Esophagus squamous epithelium (tissue), 5 donors: ENCODE measurements at places on chromosomes 4 and X.

DNA sequence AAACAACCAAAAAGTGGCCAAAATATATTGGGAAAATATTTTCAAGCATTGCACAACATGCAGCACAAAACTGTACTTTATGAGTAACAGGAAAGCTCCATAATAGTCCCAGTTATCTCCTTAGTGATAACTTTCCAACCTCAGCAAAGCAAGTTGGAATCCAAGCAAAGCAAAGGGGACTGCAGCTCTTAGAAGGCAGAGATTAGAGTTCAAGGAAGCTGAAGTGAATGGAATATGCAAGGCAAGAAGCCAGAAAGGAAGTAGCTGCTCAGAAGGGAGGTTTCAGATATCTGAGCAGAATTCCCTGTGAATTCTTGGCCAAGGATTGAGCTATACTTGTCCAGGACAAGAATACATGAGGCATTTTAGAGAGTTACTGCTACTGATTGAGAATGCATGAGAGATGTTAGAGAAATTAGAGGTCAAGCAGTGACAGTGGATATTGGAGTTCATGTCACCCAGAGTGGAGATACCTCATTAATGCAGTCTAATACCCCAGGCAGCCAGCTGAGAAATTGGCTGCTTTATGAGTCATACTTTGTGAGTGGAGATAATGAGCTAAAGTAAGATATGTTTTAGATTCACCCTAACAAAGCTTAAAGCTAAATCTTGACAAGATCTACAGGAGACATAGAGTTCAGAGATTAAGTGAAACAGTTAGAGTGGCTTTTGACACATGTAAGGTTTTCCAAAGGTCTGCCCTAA lies 102.8 kb downstream of the INPP4B start:
- no peak for DNase-seq

DNA sequence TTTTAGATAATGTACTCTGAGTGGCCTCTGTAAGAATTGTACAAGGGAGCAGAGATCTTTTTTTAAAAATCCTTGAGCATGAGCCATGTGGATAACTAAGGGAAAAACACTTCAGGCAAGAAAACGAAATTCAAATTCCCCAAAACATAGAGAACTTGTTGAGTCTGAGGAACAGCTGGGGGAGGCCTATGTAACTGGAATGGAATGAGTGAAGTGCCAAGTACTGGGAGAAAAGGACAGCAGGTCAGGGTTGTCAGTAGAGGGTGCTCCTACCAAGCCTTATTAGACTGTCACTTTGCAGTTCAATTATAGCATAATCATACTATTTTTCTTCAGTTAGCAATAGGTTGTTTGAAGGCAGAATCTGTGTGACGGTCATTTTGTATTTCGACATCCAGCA lies 135.1 kb downstream of the ARHGAP6 start:
- DNase-seq: no peak

- DNase-seq: no peak
These were observed 49.2 kb upstream of the HDAC8 start for GRCh38 chrX:72621625-72622485.

DNA sequence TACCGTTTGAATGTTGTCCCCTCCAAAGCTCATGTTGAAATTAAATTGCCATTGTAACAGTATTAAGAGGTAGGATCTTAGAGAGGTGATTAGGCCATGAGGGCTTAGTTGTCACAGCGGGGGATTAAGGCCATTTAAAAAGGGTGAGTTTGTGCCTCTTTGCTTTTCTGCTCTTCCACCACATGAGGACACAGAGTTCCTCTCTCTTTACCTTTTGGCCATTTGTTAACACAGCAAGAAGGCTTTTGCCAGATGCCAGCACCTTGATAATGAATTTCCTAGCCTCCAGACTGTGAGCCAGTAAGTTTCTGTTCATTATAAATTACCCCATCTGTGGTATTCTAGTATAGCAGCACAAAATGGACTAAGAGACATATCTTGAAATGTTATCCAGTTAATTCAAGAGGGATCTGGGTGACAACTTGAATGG lies 7.8 kb upstream of the HERC3 start:
- DNase-seq: no peak

DNA sequence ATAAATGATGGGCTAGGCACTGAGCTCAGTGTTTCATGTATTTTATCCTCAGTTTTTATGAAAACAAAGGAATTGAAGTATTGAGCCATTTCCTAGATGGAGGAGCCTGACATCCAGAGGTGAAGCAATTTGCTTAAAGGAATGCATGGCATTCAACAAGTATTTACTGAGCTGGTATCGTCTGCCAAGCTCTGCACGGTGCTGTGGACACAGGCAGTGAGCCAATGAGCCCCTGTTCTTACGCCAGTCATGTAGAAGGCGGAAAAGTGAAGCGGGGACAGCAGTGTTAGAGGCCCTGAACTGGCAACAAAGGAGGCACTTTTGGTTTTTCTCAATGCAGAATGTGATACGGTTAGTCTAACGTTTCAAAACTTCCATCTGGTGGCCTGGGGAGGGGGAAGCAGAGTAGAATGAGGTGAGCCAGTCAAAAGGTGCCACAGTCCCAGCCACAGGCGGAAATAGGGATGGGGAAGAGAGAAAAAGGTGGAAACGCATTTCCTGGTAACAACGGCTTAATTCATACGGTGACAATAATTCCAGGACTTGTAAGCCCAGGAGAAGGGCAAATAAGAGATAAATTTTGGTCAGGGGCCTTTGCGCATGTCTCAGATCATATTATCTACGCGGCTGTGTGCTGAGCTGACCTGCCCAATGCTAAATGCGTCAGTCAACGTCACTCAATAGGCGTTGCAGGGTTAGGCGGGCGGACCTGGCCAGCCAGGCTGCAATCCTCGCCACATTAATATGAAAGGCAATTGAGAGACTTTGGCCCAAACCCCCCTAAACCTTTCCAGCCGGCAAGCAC lies 133.9 kb downstream of the AFAP1 start:
- DNase-seq: no peak

GRCh38 chr4:154478128-154478527 lies 13.5 kb downstream of the DCHS2 start:
- no peak for DNase-seq

DNA sequence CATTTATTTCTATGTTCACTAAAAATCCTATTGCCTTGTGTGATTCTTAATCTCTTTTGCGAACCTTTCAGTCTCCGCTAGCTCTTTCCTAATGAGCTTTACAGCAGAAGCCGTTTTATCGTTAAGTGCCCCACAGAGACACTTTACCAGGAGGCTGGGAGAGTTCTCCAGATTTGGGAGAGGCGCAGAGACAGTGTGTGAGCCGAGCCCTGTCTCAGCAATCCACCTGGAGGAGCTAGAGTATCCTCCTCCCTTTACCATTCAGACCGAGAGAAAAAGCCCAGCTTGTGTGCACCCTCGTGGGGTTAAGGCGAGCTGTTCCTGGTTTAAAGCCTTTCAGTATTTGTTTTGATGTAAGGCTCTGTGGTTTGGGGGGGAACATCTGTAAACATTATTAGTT lies 54.9 kb upstream of the MTM1 start:
- no peak for DNase-seq

- no peak for DNase-seq
These were observed 28.6 kb downstream of the OR13H1 start for GRCh38 chrX:131572372-131573014.

GRCh38 chr4:76831711-76832373 lies 66.1 kb downstream of the SOWAHB start:
- no peak for DNase-seq

DNA sequence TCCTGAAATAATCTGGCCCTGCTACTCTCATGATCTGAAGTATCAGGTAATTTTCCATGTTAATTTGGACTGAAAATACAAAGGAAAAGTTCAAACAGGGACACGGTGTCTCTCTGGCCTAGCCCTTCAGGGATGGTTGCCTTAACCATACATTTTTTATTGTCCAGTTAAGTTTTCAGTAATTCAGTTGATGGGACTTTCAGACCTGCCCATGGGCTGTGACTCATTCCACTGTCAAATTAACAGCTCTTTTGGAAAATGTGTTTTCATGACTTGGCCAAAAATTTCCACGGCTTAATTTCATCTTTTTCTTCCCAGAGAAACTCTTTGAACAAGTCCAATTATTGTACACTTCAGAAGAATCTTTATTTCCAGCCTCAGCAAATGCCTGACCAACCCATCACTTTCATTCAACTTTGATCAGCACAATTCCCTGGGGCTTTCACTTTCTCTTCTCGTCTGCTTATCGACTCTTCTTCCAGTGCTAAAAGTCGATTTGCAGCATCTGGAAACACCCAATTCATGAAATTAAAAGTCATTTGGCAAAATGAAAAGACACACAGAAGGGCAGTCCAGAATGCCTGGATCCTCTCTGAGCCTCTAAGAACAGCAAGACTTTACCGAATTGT lies 293.9 kb downstream of the RAB28 start:
- no peak for DNase-seq

DNA sequence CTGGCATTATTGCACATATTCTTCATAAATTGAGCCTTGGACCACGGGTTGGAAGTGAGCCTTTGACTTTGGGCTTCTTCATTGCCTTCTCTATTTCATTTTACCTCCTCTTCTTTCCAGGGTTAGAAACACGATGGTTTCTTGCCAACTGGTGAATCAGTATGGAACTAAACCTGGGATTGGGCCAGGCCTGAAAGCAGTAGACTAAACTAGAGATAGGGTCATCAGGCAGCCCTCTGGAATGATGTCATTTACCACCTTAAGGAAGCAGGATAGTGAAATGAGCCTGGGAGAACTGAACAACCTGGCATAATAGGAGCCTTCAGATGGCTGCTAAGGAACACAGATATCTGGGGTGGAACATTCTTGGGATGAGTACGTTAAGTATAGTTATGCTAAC lies 67.5 kb upstream of the ATP8A1 start:
- DNase-seq: no peak

DNA sequence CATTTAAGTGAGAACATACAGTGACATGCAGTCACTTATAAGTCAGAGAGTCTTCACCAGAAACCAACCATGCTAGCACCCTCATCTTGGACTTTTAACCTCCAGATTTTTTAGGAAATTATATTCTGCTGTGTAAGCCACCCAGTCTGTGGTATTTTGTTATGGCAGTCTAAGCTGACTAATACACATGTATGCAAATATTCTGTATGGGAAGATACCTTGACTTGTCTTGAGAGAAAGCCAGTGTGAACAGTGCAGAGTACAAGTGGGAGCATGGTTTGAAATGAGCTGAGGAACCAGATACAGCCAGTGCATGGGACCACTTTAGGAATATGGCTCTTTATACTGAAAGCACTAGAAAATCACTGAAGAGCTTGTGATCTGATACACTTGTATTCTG lies 110.4 kb upstream of the MAP9 start:
- DNase-seq: no peak

- no peak for DNase-seq
These were observed 593.0 kb upstream of the TENM3 start for GRCh38 chr4:181650033-181650825.

- no peak for DNase-seq
These were observed 5.8 kb downstream of the BEX4 start for GRCh38 chrX:103220511-103221323.

DNA sequence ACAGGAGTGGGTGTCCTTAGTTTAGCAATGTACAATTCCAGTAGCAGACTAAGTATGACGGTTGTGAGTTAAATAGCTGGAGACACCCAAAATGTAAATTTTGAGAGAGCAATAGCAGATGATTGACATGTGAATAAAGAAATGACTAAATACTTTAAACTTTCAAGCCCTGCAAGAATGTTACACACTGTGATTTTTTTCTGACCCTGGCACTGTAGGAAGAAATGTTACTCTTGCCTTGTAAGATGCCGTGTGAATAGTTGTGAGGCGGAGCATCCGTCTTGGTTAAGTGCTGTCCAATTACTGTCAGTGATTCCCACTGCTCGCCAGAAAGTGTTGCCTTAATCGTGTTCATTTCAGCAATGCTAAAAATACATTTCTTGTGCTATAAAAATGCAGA lies 1248.1 kb downstream of the RAPGEF2 start:
- no peak for DNase-seq

GRCh38 chr4:82652062-82652461 lies 90.3 kb upstream of the TMEM150C start:
- no peak for DNase-seq

DNA sequence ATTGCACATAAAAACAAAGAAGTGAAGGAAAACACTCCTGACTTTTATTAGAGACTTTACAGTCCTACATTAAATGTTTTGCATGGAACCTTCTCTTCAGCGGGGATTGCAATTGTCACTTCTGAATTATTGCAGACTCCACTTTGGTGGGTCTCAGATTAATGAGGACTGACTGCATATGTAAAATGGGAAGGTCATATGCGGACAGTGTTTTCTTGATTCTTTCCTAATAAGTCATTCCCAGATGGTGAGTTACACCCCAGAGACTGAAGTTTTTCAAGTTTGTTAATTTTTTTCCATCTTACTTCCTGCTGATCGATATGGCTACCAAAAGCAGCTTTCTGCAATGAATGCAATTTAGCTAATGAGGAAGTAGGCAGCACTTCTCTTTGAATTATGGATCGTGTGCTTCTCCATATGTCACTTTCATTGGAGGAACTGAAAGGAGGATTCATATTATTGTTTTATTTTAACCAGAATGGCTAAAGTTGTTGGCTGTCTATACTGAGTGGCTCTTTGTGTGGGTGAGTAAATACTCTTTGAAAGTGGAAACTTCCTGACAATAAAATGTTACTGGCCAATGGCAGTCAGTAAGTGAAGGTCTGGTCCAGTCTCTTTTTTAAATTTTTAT lies 119.3 kb upstream of the CLNK start:
- DNase-seq: no peak

DNA sequence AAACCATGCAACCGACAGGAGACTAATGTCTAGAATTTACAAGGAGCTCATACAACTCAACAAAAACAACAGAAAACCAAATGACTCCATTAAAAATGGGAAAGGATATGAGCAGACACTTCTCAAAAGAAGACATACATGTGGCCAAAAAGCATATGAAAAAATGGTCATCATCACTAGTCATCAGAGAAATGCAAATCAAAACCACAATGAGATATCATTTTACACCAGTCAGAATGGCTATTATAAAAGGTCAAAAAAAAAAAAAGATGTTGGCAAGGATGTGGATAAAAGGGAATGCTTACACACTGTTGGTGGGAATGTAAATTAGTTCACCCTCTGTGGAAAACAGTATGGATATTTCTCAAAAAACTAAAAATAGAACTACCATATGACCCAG lies 50.5 kb upstream of the CHRDL1 start:
- no peak for DNase-seq
